ENCODE measurements at places on chromosomes 11 and 22.
A peak's percentile ranks its signal among the peaks of the same experiment; 100 is the strongest.

DNA sequence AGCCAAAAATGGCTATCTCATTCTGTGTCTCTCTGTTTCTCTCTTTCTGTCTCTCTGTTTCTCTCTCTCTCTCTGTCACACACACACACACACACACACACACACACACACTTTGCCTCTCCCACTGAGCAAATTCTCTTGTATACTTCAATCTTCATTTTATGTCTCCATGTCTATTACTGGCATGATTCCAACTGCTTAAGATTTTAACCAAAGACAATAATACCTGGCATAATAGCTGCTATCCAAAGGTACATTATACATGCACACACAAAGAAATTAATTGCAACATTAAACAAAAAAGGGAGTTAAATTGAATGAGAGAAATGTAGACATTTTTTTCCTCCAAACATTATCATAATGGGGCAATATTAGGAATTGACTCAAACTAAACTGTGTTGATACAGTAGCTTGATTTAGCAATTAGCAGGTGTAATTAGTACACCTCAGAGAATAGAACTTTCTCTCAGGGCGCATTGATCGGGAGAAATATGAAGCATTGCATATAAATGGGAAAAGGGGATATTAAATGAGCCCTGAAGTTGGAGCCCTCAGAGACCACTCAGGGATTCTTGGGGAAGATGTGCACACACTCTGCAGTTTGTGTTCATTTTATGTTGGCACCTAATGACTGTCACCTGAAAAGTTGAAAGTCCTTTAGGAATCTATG, 17.4 kb upstream of the SLC1A2 start:
- DNase-seq = no peak

DNA sequence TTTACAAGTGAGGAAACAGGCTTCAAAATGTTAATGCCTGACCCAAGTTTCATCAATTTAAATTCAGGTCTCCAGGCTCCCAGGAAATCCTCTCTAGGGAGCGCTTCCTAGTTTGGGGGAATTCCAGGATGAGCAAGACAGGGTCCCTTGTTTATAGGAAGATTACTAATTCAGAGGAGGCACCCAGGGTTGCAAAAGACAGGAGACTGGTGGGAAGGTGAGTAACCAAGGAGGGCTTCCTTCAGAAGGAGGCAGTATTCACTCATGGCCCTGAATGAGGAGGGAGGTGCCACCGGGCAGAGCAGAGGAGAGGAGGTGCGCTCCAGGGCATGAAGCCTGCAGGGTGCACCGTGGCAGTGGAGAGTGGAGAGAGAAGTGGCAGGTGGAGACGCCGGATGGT, 1.6 kb downstream of the TMEM132A start:
- DNase-seq = no peak

DNA sequence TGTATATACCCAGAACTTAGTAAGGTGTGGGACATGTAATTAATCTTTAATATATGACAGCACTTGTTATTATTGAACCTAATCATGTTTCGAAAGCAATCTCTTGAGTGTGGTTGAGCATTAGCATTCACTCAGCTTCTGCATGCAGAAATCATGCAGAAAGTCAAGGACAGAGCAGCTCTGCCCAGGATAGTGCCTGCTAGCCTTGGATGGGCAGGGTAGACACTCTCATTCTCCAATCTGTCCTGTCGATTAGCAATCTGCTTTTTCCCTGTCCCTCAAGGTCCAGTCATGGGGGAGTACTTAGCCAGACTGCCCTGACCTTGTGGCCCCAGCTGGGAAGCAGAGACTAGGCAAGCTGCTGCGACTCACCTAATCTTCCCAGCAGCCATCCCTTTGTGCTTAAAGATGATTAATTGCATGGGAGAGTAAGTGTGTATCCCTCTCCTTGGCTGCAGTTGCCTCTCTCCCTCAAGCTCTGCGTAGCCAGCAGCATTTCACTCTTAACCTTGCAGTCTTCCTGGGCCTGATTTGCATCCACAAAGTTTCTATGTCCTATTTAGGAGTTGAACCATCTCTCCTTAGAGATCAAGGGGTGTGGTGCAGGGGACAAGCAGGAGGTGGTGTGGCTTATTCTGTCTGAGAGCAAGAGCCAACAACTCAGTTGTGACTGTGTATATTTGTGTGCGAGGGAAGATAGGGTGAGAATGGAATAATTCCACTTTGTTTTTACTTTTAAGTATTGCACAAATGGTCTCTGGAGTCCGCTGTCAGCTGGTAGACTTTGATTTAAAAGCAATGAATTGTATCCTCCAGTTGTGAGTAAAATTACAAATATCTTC, 101.4 kb downstream of the FDX1 start:
- no peak for DNase-seq

- DNase-seq = no peak
These were observed 5.1 kb downstream of the INSC start for GRCh38 chr11:15119826-15120225.

- peak; percentile 79 for DNase-seq
These were observed 110.0 kb downstream of the KIAA1671 start for GRCh38 chr22:25062386-25063085.

DNA sequence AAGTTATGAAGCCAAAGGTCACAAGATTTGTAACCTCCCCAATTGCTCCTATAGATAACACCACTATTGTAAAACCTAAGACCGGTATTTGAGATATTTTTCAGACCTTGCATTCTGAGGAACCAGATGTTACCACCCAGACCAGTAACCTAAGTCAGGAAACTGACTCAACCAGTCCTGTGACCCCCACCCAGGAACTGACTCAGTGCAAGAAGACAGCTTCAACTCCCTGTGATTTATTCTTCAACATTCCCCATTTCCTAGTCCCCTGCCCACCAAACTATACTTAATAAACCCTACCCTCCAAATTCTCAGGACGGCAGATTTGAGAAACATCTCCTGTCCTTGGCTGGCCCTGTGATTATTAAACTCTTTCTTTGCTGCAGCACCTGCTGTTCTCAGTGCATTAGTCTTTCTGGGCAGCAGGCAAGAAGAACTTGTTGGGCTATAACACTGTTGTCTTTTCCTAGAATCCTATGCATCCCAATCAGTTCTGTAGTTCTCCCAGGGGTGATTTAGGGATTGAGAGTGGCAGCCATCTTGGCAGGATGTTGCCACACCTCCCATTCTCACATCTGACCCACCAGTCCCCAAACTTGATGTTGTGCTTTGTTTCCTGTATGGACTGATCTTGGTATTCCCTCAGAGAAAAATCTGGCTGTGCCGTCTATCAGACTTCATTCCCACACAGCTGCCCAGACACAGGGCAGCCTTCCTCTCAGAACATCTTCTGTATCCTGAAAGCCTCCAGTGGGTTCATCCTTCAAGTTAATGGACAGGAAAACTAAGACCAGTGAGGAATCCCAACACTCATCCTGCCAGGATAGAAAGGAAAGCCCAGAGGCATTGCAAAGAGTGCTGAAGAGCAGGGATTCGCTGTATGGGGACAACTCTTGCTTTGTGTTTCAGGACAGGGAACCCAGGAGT, 104.0 kb downstream of the PDE2A start:
- no peak for DNase-seq

DNA sequence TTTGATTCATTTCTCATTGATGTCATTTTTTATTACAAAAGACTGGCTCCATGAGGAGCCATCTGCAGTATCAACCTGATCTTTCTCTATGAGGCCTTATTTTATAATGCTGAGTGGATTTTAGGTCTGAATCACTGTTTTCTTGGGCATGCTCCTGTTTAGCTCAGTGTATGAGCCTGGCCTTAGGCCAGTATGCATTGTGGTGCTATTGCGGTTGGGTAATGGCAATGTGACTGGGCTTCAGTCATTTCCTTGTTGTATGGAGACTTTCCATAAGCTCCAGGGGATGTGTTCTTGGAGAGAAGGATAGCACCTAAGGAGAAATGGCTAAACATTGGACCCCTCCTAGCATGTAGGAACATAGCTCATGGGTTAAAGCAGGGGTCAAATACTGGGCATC, 293.2 kb downstream of the NELL1 start:
- DNase-seq = no peak

DNA sequence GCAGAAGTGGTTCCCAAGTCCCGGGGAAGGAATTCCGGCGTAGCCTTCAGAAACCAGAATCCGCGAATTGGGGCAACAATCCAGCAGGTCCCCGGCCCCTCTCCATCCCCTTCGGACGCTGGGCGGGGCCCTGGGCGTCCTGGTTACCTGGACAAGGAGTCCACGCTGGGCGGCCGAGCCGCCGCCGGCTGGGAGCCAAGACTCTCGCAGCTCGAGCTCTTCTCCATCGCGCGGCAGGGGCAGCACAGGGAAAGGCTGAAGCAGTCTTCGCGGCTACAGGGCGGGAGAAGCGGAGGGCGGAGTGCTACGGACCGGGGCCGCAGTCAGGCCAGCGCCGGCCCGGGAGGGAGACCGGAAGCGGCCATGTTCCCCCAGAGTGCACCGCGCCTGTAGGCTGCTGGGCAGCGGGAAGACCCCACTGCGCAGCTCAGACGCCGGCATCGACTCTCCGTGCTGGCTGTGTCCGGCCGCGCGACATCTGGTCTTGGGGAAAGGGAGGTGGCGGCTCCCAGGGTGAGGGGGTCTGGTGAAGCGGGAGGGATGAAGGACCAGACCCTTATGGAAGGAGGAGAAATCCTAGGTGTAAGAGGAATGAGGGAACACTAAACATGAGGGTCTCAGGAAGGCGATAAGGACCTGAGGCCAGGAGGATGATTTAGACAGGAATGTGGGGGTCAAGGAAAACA, at the start of gene MTMR2:
Gene MTMR2 (minus strand): TSS at position 380 of the 686 bp plus-strand sequence. CDS start 153 bp downstream, at position 227.
- DNase-seq = peak; percentile 16

- DNase-seq = no peak
These were observed 283.0 kb downstream of the DDX10 start for GRCh38 chr11:108947654-108948570.

GRCh38 chr11:111011275-111011594, 234.3 kb upstream of the POU2AF2 start:
- DNase-seq = no peak

DNA sequence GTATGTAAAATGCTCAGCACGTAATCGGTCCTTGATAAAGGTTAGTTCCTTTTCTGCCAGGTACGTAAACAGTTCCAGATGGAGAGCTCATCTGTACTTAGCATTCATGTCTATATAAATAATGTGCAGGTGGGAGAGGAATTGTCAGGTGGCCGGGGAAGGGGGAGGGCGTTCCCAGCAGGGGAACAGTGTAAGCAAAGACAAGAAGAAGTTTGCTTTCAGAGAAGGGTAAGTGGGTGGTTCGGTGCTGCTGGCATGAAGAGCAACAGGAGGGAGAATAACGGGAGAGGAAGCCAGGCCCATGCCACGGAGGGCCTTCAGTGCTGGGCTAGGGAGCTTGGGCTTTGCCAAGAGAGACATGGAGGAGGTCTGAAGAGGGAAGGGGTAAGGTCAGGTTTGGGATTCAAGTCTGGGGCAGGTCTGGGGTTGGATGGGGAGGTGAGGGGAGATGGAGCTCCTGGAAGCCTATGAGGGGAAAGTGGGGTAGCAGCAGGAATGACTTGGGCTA, 11.4 kb upstream of the WNT11 start:
- DNase-seq = no peak

DNA sequence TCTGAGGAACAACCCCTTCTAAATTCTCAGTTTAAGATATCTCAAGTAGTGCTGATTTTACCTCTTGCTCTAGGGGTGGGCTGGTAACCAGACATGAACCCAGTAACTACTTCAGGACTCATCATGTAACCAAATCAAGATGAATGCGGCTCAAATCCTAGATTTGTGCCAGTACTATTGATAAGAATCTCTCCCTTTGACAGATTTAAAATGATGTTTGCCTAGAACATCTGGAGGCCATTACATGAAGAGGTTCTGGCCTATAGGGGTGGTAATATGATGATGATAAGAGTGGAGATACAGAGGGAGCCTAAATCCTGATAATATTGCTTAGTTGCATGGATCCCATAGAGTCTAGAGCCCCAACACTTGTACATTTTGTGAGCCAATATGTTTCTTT, 672.6 kb upstream of the ANO5 start:
- no peak for DNase-seq

DNA sequence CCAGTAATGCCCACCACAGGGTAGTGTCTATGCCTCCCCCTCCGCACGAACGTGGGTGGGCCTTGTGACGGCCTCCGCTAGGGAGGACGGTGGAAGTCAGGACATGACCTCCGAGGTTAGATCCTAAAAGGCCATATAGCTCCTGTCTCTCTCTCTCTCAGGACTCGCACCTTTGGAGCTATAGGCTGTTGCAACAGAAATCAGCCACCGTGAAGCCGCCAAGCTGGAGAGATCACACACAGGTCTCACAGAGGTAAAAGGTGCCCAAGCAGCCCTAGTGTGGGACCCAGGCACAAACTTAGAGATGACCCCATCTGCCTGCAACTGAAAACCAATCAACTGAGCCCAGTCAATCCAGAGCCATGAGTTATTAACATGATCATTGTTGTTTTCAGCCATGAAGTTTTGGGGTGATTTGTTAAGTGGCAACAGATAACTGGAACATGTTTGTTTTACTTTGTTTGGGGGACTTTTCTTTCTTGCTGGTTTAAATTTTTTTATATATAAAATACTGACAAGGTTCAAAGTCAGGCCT, 7.4 kb upstream of the NAP1L4 start:
- DNase-seq = no peak

DNA sequence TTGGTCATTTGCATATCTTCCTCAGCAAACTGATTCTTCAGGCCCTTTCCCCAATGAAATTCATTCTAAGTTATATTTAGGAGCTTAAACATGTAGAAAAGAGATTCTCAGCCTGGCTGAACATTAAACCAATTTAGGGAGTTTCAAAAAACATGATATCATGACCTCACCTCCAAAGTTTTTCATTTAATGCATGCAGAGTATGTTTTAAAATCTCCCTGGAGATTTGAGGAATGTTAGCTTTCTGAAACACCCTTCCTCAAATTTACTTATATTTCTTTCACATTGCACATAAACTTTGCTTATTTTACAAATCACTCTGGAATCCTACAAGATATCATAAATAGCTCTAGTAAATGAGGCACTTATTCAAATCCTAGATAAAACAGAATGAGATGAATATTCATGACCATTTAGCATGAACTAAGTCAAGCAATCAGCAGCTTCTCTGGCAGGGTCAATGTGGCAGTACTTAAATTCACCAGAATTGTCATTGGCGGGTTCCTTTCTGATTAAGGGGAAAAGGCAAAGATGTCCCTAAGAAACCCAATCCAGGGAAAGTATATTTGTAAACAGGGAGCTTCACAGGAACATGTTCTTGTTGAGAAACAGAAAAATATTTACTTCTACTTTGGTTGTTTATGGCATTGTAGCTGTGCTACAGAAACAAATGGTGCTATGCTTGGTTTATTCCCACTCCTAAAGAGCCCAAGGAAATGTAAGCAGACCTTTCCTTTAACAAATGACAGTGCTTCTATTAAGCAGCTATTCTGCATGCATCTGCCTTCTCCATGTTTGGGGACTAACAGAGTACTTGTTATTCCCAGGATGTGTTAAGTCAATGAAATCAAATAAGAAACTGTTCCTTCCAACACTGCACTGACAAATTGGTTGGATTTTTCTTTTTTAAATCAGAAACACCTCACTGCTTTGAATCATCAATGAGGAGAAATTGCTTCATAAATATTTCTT, 162.3 kb downstream of the C11orf87 start:
- DNase-seq = no peak

All from stimulated activated naive CD4-positive, alpha-beta T cell (primary cell).